ENCODE measurements at places on chromosomes 16 and 17. TPM values are rescaled to one million over a fixed set of nuclear protein-coding genes. Genes with fewer than 3 reads are reported as not detected.

DNA sequence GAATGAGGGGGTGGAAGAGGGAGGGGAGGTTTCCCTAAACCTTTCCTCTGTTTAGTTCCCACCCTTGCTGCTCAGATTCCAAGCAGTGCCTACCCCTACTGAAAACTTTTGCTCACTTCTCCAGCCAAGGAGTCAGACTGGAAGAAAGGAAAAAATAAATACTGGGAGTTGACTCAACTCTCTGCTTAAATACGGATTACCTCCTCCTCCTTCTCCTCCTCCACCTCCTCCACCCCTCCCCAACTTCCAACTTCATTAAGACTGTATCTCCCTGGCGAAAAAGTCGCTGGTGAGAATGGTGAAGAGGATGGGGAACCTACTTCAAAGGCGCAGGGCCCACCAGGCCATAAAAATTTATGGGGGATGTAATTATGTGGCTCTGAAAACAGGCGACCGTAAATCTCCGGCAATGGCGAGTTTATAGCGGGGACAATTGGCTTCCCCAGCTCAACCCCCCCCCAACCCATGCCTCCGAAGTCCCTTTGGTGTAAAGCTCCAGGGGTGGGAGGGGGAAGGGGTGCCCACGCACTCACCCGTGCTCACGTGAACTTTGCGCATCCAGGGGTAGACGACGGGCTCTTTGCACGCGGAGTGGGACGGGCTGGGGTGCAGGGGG, 712 bp downstream of the HOXB4 start:
- H3K4me1 ChIP-seq = peaks cover 44% of the 10 kb centered on the region
- H3K4me3 ChIP-seq = peak overlapping the region; percentile 93
- peak overlapping the region; percentile 75 for H3K27ac ChIP-seq
- H3K36me3 ChIP-seq = peaks cover 9% of the 10 kb centered on the region

- DNase-seq = no peak
- no peak overlapping the region for H3K27ac ChIP-seq
- no peaks in the 10 kb centered on the region for H3K27me3 ChIP-seq
- H3K4me3 ChIP-seq = no peak overlapping the region
Measured at GRCh38 chr17:64186171-64187092, 56.5 kb upstream of the ERN1 start.

GRCh38 chr17:77857613-77858012, 100.9 kb upstream of the TNRC6C start:
- H3K36me3 ChIP-seq = no peaks in the 10 kb centered on the region
- peaks cover 10% of the 10 kb centered on the region for H3K4me1 ChIP-seq
- peaks cover 8% of the 10 kb centered on the region for H3K27me3 ChIP-seq
- no peak for DNase-seq

The KCTD19 gene
- total RNA-seq = 3.3 TPM
